ENCODE measurements at places on chromosomes 7 and 10. TPM values are rescaled to one million over a fixed set of nuclear protein-coding genes. Genes with fewer than 3 reads are reported as not detected.

- DNase-seq: no peak
Measured at GRCh38 chr10:96222441-96222840, 48.9 kb downstream of the BLNK start.

DNA sequence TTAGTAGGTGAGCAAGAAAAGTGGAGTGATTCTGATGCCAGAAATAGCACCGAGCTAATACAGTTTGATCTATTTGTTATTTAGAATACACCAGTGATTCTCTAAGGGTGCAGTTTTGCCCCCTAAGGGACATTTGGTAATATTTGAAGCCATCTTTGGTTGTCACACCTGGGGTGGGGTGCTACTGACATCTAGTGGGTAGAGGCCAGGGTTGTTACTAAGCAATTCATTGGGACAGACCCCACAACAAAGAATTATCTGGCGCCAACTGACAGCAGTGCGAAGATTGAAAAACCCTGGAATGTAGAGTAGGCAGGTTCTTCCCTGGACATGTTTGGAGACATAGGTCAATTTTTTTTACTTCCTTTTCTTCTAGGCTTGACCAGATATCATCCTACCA is 14.6 kb downstream of the PALS2 start:
- DNase-seq: peak; percentile 32

DNA sequence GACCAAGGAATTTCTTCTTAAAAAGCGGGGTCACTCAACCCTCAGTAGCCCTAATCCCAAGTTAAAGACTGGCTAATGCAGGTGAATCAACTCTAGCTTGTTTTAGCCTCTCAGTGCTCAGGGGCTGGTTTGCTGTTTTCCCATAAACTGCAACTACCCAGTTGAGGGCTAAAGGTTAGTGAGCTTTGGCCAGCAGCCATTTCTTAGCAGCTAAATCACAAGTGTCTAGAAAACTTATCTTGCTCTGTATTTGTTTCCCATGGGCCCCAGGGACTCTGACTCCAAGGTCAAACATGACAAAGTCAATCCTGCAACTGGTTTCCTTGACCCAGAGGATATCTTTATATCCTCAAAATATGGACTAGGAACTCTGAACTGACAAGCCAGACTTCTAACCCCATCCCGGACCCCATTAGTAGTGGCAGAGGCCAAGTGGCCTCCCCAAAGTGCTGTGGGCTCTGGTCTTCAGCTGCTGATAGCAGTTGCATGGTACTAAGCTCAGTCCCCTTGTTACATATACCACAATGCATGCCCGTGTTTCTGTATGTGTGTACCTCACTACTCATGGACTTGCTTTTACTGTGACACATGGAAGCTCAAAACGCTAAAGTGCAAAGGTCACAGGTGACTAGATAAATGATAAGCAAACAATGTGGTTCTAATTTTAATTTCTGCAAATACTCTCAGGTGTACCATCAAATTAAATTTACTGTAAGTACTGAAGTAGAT is 793.0 kb upstream of the IGFBP3 start:
- peak; percentile 55 for DNase-seq

DNA sequence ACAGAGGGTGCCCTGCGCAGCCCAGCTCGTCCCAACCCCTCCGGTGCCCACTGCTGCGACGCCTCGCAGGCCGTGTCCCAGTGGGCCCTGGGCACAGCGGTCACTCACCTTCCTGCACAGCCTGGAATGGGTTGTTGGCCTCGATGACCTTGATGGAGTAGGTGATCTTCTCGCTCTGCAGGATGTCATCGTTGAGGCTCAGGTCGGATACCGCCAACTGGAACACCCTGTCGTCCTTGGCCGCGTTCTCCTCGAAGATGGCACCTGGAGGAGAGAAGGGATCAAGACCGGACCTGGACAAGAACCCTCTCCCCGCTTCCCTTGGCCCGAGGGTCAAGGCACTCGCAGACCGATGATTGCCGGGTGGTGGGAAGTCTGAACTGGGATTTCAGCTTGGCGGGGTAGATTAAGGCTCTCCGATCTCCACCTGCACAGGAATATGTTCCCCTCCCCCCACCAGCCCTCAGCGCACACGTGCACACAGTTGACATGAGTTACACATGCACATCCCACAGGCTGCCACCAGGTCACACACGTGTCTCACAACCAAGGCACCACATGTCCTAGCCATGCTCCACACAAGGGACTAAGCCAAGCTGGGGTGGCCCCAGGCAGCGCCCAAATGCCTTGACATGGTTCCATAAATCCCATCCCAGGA is 2.6 kb downstream of the GRID1 start:
- DNase-seq: no peak

DNA sequence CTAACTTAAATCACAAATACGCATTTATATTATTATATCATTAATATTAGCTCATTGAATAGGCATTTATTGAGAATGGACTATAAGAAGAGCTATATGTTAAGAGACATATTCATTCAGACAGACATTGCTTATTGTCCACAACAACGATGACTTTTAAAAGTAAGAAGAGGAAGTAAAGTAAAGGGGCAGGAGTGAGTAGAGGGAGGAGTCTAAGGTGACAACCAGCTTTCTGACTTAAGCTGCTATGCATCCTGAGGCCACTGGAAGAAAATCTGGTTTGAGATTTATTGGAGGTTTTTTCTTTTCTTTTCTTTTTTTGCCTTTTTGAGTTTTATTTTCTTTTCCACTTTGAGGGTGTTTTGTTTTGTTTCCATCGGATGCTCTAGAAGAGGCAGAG is 723.5 kb downstream of the GRM8 start:
- DNase-seq: no peak

DNA sequence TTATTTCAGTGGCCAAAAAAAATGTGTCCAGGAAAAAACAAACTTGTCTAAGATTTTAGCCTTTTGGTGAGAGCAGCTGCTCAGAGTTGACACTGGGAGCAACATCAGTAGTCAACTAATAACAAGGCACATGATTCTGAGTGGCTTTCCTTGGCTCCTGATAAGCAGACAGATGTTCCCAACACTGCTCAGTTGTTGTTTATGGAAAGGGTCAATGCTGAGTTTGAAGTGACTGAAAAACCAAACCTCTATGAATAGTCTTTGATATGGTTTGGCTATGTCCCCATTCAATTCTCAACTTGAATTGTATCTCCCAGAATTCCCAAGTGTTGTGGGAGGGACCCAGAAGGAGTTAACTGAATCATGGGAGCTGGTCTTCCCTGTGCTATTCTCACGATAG is 12.3 kb downstream of the DYDC1 start:
- no peak for DNase-seq

- DNase-seq: no peak
Measured at GRCh38 chr10:3830946-3831345, 45.9 kb upstream of the KLF6 start.

DNA sequence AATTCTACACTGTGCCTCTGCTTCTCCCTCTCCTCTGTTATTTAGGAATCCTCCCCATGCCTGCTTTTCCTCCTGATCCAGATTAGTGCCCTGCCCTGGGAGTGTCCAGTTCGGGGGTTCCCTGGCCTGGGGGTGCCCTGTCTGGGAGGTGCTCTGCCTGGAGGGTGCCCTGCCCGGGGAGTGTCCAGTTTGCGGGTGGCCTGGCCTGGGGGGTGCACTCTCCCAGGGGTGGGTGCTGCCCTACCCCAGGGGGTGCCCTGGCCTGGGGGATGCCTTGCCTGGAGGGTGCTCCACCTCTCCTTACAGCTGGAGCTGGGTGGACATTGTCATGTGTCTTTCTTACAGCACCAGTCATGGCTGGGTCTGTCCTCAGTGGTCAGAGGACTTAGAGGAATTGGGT is 20.2 kb downstream of the RAMP3 start:
- DNase-seq: no peak

Gene SPDYE18
- not detected for total RNA-seq

Gene CALML5
- total RNA-seq: not detected

Gene GALNT17
- total RNA-seq: not detected

Gene OGDHL
- 0.33 TPM for total RNA-seq

Gene JCAD
- 74.7 TPM for total RNA-seq

Gene MAT1A
- total RNA-seq: not detected

Gene CACNB2
- not detected for total RNA-seq

Gene HECW1
- total RNA-seq: not detected

Gene CD36
- 171 TPM for total RNA-seq

Data from dermis blood vessel endothelial cell (primary cell).